ENCODE measurements at places on chromosomes 4 and X. TPM values are rescaled to one million over a fixed set of nuclear protein-coding genes. Genes with fewer than 3 reads are reported as not detected.

Gene FHDC1
- total RNA-seq, result 3.1 TPM

- DNase-seq, result peak; percentile 88
Measured at GRCh38 chr4:54322818-54323417, 93.8 kb downstream of the PDGFRA start.

Gene FRMD7
- total RNA-seq, result not detected

GRCh38 chr4:17817027-17817426, 6.2 kb downstream of the NCAPG start:
- DNase-seq, result peak; percentile 74

- peak; percentile 39 for DNase-seq
Measured at GRCh38 chr4:166657261-166657660, 577.0 kb downstream of the SPOCK3 start.

Gene MID1IP1
- total RNA-seq, result 78.8 TPM

- no peak for DNase-seq
Measured at GRCh38 chr4:153788051-153788412, 851 bp downstream of the SFRP2 start.

DNA sequence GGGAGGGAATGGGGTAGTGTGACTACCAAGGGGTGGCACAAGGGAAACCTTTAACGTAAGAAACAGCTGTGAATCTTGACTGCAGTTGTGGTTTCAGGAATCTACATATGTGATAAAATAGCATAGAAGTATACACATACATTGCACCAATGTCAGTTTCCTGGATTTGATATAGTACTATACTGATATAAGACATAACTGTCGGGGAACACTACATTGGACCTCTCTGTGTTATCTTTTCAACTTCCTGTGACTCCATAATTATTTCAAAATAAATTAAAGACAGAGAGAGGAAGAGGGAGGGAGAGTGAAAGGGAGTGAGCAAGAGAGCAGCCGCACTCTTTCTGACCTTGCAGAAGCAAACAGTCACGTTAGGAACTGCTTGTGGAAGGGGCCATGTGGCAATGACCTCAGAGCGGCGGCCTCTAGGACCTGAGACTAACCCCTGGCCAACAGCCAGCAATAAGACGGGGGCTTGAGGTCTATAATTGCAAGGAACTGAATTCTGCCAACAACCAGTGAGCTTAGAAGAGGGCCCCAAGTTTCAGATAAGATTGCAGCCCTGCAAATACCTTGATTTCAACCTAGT, 47.4 kb downstream of the NALF2 start:
- no peak for DNase-seq

GRCh38 chrX:107477406-107477805, 28.0 kb downstream of the FRMPD3 start:
- no peak for DNase-seq

DNA sequence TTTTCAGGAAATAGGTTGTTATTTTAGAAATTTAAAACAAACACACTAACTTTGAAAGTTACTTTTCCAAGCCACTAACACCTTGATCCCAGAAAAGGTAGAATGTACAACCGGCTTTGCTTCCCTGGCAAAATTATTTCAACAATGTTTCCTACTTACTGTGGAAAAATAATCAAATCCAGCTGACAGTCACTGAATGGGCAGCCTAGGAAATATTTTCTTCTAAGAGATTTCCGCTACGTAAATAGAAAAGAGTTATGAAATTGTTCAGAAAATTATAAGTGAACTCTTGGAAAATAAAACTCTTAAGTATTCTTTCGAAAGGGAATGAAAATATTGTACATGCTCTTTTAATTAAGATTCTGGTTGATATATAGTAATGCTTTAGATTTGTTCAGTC, 195.7 kb downstream of the GASK1B start:
- no peak for DNase-seq

DNA sequence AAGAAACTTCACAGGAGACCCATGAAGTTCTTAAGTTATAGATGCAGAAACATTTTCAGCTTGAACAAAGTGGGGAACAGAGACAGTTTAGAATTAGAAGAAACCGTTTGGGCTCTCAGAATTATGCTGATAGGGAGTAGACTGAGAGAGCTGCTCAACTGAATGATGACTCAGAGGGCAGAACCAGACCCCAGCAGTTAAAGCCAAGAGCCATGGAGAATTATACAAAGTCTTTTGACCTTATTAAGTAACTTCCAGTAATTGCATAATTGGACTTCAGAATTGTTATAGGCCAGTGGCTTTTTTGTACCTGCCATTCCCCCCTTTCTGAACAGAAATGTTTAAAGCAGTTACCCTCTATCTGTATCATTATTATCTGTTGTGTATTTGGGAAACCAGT, 642.1 kb downstream of the CCSER1 start:
- peak; percentile 17 for DNase-seq

DNA sequence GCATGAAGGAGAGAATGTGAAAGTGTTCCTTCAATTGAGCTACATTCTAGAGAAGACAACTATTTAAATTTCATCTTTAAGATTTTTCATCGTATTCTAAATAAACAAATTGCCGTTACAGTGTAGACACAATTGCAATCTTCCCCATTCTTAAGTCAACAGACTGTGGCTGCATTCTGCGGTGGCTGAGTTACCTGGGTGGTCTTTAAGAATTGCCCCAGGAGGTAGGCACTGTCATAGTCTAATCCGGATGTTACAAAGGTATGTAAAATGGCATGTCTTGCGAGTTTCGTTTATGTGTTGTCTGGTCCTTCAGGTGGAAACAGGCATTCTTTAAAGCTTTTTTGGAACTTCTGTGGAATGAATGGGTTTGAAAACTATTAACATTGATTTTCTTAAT, 586.1 kb upstream of the PITX2 start:
- no peak for DNase-seq

GRCh38 chr4:168183717-168184571, 91.6 kb downstream of the ANXA10 start:
- peak; percentile 23 for DNase-seq

Gene SLC10A6
- 0.24 TPM for total RNA-seq

DNA sequence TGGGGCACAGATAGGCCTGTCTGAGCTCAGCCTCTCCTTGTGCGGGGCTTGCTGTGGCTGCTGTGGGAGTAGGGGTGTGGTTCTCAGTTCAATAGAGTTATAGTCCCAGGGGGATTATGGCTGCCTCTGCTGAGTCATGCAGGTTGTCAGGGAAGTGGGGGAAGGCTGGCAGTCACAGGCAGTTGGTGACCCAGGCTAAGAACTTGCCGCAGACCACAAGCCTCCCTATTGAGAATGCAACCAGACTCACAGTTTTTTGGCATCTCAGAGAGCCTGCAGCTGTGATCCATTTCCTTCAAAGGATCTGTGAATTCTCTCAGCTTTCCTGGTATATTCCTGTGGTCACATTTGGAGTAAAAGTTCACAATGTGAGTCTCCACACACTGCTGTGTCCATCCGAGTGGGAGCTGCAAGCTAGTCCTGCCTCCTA, 364.9 kb downstream of the ZNF674 start:
- no peak for DNase-seq

Gene ERCC6L
- total RNA-seq, result 1.5 TPM

- DNase-seq, result no peak
Measured at GRCh38 chr4:185562531-185562930, 27.2 kb upstream of the PDLIM3 start.

DNA sequence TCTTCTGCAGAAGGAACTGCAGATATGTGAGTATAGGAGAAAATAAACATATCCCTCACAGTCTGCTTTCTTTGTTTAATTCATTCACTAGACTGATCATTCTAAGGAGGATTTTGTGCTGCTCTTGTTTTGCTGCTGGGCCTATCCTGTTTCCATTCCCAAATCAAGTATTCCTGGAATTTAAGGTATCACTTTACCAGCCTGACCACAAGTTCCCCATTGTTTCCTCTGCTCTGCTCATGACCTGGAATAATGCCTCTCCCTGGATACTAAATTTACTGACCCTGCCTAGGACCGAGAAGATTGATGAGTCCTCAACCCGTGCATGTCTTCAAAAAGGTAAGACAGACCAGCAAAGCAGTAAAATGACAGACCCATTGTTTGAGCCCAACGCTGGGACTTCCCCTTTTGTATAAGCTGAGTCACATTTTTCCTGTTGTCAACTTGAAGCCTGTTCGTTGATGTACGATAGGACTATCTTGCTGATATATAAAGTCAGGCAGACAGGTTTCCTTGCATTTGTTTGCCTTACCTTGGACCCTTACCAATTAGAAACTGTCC, 85.5 kb upstream of the TET2 start:
- DNase-seq, result no peak

Gene CT45A3
- not detected for total RNA-seq

Gene SHOX
- 0.08 TPM for total RNA-seq

- no peak for DNase-seq
Measured at GRCh38 chr4:100547541-100548199, 29.8 kb upstream of the EMCN start.

GRCh38 chrX:153533091-153533490, 15.6 kb downstream of the ATP2B3 start:
- no peak for DNase-seq

GRCh38 chr4:122591196-122591595, 29.7 kb downstream of the IL21 start:
- DNase-seq, result no peak

- DNase-seq, result no peak
Measured at GRCh38 chr4:48334900-48335384, 6.4 kb upstream of the SLAIN2 start.

Gene NLGN4X
- total RNA-seq, result 4.5 TPM

GRCh38 chrX:153398275-153398960, 2.7 kb downstream of the PNMA6E start:
- DNase-seq, result no peak

Gene TCP11X2
- 0.72 TPM for total RNA-seq

DNA sequence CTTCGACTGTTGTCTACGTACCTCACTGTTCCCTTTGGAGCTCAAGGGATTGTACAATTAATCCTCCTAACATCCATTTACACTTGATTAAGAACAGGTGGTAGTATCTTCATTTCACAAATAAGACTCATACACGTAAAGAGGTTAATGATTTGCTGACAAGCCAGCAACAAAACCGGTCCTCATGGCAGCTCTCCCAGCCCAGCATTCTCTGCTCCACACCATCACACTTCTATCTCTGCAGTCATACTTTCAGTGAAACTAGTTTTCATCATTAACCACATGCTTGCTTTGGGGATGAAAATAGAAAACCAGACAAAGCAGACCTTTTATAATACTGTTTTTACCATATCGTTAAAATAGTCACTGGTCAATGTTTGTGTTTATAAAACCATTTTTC, 28.7 kb upstream of the CASK start:
- no peak for DNase-seq

- peak; percentile 55 for DNase-seq
Measured at GRCh38 chrX:40099055-40099958, 1.5 kb upstream of the BCOR start.

- no peak for DNase-seq
Measured at GRCh38 chr4:182147391-182147790, 95.8 kb upstream of the TENM3 start.

DNA sequence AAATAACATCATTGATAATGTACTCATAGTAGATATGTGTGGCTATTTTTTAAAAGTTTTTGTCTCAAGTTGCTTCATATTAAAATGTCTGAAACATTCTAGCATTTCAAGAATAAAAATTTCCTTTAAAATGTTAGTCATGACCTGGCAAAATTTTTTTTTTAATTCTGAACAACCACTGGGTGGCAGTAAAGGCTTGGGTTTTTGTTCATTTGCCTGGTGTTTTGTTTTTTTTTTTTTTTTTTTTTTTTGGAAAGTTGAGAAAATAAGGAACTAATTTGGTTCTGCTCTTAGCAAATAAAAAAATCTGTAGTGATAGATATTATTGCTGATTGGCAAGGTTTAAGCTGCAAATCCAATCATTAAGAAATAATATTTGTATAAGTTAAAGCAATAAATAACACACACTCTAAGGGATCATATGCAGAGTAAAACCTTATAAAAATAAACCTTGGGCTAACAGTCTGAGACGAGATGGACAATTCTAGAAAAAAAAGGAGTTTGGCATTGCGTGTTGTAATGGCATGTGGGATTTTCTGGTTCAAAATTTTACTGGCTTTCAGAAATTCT, 81.4 kb downstream of the CEP44 start:
- DNase-seq, result peak; percentile 62

- peak; percentile 9 for DNase-seq
Measured at GRCh38 chr4:156505341-156505955, 466.2 kb downstream of the PDGFC start.

Gene CLIC2
- 2.2 TPM for total RNA-seq

DNA sequence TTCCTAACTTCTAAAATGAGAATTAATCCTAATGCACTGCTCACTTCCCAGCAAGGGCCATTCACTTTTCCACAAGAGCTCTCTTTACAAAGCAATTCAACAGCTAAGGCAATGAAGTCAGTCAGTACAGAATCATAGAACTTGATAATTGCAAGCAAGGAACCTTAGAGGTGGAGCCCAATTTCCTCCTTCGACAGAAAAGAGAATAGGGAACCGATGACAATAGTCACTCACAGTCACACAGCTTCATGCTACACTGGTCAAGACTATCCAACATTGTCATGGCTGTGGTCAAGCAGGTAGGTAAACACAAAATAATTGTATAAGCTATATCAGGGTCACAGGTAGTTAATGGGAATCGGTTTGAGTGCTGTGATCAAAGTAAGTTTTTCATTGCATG, 90.0 kb downstream of the ELOVL6 start:
- no peak for DNase-seq

DNA sequence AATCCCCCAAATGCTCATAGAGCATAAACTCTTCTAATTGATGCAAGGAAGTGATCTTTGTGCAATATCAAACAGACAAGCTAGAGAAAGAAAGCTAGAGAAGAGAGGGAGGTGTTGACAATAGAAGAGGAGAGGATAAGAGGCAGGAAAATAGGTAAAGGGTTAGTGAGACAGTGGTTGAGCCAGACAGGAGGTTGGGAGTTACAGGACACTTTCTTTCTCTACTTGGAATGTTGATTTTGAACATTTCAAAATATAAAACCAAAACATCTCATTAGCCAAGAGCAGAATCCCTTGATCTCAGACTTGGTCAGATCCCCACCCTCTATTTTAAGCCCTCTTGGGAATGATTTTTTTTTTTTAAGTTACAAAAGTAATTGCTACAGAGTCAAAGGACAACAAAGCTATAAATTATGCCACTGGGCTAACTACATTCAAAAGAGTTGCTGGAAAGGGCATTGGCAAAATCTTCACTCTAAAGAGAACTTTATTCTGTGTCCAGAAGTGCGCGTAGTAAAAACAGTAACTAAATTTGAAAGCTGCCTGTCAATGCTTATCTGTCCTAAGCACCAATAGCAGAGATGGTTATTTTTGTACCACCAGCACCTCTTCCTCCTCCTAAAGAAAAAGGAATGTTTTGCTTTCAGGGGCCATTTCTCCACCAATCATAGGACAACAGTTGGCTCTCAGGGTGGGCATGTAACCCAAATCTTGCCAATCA, 133.8 kb downstream of the PDGFC start:
- DNase-seq, result no peak
